Stimulated activated CD4-positive, alpha-beta T cell treated with anti-CD3 and anti-CD28 coated beads, Interleukin-2, amount 100 ng/mL, for 48 hours (primary cell): ENCODE measurements at places on chromosomes 6 and 20.
A peak's percentile ranks its signal among the peaks of the same experiment; 100 is the strongest.

DNA sequence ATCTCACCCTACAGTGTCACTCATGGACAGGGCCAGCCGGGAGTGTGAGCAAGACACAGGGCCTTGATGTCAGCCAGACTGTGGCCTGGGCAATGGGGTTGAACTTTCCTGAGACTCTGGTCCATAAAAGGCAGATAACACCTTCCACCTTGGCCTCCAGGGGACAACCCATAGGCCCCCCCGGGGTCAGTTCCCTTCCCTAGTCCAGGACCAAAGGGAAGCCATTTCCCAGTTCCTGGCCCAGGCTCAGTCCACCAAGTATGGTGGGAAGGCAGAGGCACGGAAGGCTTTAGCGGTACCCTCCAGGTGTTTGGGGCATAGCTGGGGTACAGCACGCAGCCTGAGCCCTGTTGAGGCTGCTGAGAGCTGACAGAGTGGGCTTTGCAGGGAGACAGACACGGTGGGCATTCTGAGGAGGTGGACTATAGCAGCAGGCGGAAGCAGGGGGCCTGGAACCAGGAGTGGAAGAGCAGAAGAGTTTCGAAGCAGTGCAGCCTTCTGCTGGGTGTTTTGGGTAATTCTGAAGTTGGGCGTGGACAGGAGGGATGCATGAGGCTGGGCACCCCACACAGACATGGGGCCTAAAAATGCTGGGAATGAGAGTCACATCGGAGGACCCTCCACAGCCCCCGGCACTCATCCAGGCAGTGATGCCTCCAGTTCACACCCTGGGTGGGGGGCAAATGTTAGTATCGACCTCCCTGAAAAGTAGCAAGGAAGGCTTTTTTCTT lies 43.9 kb upstream of the CD93 start:
- no peak for DNase-seq

DNA sequence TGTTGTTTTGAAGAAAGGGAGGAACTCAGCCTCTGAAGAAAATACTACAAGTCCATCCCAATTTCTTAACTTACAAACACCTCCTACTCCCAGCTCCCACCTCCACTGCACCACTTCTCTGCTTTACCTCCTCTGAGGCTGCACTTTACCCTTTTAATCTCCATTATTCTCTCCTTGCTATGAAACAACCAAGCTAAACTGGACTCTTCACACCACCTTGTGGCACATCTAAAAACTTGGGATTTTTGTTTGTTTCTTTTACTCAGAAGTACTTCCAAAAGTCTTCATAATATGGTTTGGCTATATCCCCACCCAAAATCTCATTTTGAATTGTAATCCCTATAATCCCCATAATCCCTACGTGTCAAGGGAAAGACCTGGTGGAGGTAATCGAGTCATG lies 142.2 kb downstream of the MOXD1 start:
- DNase-seq = no peak

- DNase-seq = no peak
These were observed 7.0 kb downstream of the GRIK2 start for GRCh38 chr6:101400326-101401135.

- no peak for DNase-seq
These were observed 233.0 kb upstream of the CEP162 start for GRCh38 chr6:84460491-84460890.

DNA sequence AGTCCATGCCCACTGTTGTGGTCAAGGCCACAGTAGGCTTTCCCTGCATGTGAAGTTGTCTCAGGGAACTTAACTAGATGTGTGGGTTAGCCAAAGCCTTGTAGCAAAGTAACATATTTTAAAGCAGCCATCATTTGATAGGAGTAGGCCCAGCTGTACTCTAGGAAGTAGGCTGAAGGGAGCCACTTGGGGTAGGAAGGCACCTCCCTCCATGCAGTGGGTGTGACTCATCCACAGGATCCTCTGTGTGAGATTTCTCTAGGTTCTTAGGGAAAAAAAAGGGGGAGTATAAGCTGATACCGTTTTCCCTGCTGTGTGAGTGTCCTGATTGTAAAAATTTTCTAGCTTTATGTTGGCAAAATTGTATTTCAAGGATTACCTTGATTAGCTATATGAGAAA lies 44.7 kb downstream of the VAPB start:
- DNase-seq = no peak

GRCh38 chr20:2653556-2654383 lies 1.3 kb downstream of the NOP56 start:
- no peak for DNase-seq

DNA sequence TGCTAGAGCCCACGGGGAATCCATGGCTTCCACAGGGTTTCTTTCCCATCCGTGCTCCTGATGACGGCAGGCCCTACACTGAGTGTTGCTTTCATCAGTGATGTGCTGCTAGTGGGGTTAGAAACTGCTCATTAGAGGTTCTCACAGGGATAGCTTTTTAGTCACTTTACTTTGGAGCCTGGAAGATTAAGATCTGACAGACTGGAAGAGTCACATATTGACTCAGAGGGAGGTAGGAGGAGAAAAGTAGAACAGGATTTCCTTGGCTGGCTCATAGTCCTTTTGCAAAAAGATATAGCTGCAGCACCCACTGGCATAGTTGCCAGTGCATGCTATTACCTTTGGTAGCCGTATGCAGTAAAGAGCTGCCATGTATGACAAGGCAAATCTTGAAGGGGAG lies 890.3 kb downstream of the C6orf118 start:
- DNase-seq = no peak

- no peak for DNase-seq
These were observed 25.8 kb upstream of the MTRF1L start for GRCh38 chr6:153028286-153028685.

DNA sequence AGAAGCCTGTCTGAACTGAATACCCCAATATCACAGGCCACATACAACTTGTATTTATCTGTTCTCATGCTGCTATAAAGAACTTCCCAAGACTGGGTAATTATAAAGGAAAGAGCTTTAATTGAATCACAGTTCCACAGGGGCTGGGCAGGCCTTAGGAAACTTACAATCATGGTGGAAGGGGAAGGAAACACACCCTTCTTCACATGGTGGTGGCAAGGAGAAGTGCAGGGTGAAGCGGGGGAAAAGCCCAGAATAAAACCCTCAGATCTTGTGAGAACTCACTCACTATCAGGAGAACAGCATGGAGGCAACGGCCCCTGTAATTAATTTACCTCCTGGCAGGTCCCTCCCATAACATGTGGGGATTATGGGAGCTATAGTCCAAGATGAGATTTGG lies 50.3 kb upstream of the FNDC1 start:
- no peak for DNase-seq

DNA sequence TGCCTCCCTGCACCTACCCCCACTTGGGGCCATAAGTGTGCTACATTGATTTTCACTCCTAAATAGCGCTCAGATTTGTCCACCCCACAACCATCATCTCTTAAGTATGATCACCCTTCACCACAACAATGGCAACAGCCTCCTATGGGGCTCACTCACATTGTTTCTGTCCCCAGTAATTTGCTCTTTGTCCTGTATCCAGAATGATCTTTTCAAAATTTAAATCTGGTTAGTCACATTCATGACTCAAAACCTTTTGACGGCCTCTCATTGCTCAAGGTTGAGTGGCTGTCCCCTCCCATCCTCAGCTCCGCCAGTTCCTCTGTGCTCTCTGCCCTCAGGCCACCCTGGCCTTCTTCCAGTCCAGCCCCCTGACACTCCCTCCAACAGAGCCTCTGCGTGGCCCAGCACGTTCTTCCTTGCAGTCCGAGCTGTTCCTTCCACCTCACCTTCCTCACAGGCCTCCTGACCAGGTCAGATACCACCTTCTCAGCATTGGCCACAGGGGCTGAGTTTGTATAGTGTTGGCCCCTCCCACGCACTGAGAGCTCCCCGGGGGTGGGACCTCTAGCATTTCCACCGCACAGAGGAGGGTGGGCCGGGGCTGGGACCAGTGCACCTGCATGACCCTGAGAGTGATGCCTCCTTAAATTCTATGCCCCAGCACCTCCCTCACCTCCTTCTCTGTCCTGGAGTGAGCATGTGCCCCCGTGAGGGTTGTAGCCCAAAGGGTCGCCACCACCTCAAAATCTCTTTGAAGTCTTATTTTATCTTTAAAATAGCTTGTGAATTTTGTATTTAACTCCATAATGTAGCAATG lies 2.4 kb upstream of the PPP1R3G start:
- no peak for DNase-seq

DNA sequence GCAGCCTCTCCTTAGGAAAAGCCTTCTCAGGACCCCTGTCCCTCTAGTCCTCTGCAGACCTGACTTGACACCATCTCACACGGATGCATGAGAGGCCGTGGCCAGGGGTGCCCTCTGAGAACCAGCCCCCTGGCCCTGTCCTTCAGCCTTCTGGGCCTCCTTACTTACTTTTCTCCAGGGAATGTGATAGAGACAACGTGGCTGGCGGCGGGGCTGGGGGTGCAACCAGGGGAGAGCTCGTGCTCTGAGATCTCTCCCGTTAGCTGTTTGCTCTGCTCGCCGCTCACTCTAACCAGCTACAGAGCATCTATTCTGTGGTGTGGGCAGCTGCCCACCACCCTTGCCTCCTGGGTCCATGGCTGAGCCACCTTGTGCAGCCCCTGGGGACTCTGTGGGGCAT lies 14.7 kb downstream of the GPR31 start:
- no peak for DNase-seq

DNA sequence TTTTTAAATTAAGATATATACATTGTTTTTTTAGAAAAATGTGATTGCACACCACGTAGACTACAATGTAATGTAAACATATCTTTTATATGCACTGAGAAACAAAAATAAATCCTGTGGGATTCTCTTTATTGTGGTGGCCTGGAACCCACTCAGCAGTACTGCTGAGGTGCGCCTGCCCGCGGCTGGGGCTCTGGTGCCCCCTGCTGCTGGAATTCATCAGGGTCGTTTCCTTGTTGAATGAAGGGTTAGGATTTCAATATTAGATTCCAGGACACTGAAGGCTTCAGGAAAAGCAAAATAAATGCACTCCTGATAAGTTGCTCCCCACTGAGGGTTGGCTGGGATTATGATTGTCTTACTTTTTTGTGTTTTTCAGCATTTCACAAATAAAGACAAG lies 175.8 kb upstream of the GGTLC1 start:
- peak; percentile 32 for DNase-seq

DNA sequence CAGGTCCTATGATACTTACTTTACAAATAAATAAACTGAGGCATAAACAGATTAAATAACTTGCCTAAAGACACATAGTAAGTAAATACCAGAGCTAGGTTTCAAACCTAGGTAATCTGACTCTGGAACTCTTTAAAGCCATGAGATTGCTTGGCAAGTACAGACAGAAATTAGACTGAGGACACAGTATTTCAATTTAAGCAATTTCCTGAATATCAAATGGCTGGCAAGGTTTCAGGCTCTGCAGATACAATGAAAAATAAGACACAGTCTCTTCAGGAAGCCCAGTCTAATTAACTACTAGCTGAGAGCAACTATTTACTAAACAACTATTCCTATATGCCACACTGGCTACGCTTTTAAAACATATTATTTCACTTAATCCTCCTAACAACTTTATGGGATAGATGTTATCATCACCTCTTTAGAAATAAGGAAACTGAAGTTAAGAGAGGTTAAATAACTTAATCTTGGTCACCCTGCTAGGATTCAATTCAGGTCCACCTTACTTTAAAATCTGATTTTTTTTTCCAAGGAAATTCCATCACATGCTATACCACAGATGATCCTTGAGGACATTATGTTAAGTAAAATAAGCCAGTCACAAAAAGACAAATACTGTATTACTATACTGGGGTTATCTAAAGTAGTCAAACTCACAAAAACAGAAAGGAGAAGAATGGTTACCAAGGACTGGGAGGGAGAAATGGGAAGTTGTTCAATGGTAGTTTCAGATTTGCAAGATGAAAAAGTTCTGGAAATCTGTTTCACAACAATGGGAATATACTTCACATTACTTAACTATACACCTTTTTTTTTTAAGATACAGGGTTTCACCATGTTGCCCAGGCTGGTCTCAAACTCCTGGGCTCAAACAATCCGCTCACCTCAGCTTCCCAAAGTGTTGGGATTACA lies 4.1 kb downstream of the TRPC4AP start:
- DNase-seq = no peak

GRCh38 chr6:71727632-71728294 lies 158.6 kb upstream of the RIMS1 start:
- no peak for DNase-seq

DNA sequence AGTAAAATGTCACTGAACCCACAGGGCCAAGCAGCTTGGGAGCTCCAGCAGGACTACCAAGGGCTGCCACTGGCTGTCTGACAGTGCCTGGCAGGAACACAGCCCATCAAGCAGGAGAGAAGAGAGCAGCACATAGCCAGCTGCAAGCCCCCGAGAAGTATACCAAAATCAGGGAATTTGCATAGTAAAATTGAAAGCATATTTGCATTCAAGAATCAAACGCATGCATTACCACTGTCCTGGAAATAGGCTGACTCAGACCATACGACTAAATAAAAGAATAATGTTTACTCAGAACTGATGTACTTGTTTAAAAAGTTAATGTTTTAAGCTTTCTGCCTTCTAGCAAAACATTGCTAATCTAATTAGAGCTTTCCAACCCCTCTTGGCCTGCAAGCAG lies 298.1 kb downstream of the TFAP2B start:
- DNase-seq = no peak

- no peak for DNase-seq
These were observed 18.0 kb downstream of the PRPH2 start for GRCh38 chr6:42704251-42704936.

GRCh38 chr6:158959552-158959951 lies 40.5 kb downstream of the RSPH3 start:
- no peak for DNase-seq

GRCh38 chr6:48135323-48136084 lies 24.5 kb upstream of the PTCHD4 start:
- DNase-seq = no peak

DNA sequence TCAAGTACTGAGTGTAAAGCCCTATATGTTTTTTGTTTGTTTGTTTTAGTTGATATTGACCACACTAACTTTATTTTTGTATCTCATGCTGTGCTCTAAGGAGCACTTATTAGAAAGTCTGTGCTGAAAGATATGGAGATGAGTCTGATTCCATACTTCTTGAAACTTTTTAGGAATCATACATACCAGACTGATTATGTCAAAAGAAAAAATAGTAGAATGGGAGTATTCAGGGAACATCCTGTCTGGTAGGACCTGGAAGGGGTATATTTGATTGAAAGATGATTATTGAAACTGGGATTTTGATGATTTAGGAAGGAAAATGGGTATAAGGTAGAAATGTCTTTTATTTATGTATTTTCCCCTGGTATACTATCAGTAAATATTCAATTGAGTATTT lies 111.4 kb downstream of the QKI start:
- DNase-seq = no peak

DNA sequence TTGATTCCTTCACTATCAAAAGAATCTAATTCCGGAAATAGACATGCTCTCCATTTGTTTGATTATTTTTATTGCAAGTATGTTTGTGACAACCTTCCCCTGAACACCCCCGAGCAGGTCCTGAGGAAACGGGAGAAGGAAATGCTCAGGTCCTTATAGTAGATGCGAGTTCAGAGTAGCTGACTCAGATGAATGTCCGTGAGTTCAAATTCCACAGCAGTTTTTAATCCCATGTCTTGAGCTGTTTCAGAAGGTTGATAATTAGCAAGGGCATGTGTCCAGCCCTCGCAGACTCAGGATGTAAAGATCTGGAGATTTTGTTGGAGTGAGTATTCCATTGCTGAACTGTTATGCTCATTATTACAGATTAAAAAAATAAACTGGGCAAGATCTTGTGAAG lies 169.3 kb downstream of the BCAS1 start:
- DNase-seq = no peak
